ENCODE measurements at places on chromosomes 1 and 21.

DNA sequence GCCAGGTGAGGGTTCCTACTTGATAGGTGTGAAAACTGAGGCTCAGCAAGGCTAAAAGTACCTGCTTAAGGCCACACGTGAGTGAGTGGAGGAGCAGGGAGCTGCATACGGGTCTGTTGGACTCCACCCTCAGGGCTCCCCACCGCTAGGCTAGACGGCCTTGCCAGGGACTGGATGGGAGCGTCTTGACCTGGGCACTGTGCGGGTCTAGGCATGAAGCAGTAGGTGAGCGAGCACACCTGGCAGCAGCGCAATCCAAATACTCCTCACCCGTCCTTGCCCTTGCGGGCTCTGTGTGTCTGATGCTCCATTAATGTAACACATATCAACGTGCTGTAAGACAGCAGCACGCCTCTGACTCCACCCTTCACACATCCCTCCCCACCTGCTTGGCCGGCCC, 94.0 kb downstream of the LACTBL1 start:
- no peak for DNase-seq

DNA sequence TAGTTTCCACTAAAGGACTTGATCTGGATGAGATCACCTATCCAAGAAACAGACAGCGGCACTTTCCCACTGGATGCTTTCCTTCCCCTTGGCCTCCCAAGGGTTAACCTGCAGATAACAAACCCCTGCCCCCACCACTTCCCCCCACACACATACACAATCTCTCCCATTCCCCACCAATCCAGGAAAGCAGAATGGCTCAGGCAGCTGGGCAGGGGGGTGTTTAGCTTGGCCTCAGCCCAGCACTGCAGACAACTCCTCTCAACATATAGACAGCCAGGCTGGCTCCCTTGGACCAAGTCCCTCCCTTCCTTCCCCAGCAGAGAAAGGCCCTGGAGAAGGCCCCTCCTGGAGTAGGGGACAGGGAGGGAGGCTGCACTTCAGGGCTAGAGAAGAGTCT, 24.6 kb downstream of the PLEKHA6 start:
- no peak for DNase-seq

- DNase-seq: no peak
Measured at GRCh38 chr1:206952171-206952570, 5.9 kb upstream of the PIGR start.

- DNase-seq: no peak
Measured at GRCh38 chr21:17981060-17981740, 162.0 kb upstream of the C21orf91 start.

DNA sequence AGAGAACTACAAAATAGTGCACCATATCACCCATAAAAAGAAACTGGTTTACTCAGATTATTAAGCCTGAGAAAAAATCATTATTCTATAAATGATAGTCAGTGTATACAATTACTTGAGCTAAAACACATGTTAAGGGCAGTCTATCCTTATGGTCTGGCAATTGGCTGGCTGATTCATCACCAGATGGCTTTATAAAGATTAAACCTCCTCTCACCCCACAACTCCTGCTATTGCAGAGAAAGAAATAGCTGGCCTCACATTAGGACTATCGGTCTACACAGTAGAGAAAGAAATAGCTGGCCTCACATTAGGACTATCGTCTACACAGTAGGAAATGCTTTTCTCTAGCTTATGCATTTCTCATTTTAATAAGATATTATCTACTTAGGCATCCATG, 21.2 kb downstream of the CEP170 start:
- DNase-seq: no peak

DNA sequence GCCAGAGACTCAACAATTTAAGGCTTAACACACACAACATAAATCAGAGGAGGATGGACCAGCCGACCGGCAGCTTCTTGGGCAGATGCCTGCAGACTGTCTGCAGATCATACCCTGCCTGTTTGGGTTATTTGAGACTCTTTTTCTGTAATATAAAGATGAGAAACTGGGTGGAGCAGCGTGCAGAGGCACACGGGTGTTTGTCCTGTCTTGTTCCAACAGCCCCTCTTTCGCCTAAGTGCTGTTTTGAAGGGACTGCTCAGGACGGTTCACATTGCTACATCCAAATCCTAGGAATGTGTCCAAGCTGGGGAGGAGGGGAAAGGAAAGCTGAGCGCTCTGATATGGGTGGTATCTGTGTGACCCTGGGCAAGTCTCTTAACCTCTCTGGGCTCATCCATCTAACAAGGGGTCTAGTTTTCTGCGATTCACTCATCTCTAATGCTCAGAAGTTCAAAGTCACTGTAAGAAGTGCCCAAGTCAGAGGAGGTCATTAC, 149.9 kb downstream of the CLIC6 start:
- DNase-seq: no peak

DNA sequence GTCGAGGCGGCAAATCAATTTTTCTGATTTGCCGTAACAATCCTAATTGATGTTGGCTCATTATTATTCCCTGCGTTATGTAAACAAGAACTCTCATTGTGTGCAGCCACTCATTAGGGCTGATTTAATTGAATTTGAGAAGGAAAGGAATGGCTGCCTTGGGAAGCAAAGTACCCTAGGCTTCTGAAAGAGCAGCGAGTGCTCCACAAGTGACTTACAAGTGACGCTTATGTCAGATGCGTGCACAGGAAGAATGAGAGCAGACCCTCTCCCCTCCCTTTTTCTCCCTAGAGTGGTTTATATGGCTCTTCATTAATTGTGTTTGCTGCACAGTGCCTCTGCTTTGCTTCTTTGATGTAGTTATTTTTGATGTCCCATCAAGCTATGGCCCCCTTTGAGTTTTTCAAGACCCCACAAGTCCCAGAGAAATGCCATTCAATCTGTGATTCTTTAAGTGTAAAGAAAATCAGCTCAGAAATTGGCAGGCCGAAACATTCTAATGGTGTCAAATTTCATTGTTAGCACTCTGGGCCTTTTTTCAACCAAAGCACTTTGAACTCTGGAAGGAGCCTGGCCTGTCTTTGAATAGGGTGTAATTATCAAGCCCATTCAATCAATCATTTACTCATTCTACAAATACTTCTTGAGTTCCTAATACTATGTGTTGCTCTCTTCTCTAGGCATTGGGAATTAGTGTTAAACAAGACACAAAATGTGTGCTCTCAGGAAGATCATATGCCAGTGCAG, 86.8 kb upstream of the VAV3 start:
- no peak for DNase-seq

Measured in HTR-8/SVneo (cell line).